ENCODE measurements at places on chromosomes 12 and 14.

DNA sequence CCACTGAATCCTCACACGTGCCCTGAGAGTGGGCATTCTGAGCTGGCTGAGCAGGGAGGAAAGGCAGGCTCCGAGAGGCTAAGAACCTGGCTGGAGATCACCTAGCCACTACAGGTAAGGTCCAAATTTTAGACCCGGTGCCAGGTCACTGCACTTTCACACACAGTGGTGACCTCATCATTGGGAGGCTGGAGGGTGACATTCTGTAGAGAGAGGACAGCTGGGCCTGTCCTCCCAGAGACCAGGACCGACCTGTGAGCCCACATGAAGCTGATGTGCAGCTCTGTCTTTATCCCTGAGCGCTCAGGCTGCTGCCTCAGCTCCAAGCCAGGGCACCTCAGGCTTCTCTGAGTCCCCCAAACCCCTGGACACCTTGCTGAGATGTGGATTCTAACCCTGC is 4.1 kb downstream of the TTC7B start:
- no peak for DNase-seq

DNA sequence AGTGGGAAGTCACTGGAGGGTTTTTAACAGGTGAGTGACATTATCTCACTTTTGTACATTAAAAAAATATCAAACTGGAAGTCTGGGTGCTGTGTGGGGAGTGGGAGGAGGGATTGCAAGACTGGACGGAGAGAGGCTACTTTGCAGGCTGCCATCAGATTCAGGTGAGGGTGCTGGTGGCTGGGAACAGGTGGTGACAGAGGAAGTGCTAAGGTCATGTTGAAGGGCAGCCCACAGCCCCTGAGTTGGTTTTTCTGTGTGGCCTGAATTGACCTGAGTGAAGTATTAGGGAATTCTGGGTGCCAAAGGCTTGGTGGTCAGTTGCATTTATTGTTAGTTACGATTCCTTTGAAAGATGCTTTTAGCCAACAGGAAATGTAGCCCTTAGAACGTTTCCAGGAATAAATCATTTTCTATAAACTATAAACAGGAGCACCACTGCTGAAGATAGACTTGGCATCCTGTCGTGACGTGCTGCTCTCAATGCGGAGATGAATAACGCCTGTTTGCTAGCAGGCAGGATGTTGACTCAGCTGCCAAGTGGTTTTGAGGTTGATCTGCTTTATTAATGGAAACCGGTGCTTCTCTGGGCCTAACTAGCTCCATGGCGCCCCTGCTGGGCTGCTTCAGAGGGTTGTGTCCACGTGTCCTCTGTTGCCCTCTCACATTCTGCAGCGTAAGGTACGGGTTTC is 707.5 kb upstream of the TMEM132C start:
- no peak for DNase-seq

- DNase-seq = no peak
These were observed 191.4 kb downstream of the FOXN3 start for GRCh38 chr14:89225607-89226006.

DNA sequence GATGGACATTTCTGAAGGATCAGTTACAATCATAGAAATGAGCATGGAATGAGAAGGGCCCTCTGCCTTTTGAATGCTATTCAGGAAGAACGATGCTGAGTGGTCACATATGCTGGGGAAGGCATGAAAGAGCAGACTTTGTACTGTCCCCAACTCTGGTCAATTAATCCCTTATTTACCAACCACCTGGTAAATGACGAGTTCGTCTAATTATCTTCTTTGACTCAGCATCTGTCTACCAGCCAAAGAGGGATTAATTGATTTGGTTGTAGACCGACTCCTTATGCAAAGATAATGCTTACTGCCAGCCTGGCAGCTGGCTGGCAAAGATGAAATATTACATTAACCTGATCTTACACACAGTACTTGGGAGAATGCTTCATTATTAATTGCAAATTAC is 152.2 kb downstream of the CHST11 start:
- DNase-seq = no peak

DNA sequence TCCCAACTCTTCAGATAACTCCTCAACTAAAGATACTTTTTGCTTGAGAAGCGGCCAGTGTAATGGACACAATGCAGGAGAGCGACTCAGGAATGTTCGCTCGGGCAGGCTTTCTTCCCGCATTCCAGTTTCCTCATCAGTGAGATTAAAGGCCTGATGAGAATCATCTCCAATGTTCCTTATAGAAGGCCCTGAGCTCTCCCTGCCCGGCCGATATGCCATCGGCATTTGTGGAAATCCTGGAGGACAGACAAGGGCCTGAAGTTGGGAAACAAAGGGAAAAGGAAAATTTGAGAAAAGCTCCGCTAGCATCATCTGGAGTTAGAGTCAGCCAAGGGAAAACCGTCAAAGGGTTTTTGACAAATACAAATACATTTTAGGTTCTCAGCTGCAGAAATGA is 38.0 kb upstream of the FOXN3 start:
- DNase-seq = no peak

DNA sequence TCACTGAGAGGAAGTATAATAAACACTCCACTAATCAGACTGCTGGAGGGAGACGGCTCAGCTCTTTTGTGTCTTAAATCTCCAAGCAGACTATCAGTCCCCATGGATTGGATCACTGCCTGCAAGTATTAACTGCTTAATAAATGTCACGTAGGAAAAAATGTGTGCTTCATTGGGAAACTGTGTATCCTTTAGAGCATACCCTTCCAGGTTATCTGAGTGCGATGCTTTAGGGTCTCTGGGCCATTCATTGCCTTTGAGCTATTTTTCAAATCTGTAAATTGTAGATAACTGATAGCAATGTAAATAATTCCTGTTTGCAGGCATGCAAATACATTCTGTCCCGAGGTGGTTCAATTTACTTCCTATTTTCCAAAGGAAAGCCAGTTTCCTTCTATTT is 45.0 kb upstream of the VASH1 start:
- DNase-seq = no peak

DNA sequence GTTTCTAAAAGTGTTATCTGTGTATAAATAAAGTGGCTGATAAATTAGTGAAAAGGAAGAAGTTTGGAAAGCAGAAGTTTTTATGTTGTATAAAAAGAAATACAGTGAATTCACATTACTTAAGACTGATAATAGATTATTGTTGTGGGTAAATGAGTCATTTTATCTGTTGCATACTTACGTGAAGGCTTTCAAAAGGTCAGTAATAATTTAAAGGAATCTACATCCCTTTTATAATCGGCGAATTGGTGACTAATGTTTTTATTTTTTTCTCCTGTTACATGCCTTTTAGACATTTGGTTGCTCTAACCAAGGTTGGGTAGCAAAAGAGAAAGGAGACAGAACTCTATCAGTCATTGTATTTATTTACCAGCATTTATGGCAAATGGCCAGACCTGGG is 155.9 kb downstream of the SLC41A2 start:
- no peak for DNase-seq

- DNase-seq = no peak
These were observed 723.4 kb upstream of the MDGA2 start for GRCh38 chr14:48398675-48399282.

DNA sequence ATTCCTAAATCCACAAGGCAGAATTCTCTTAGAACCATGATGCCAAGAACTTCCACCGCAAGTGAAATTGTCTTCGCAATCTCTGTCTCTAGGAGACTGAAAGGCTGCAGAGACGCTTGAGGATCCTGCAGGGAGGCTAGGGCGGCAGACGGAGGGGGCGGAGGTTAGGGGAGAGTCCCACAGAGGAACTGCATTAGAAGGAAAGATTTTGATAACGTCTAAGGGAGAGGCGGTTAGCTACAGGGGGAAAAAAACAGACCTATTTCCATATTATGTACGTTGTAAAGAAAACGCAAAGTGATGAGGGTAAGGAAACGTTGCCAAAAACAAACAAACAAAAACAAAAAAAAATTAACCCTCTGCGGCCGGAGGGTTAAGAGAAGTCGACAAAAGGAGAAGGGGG is 595 bp downstream of the KLHL28 start:
- DNase-seq = peak; percentile 37

GRCh38 chr12:29072631-29073030 is 76.4 kb upstream of the FAR2 start:
- no peak for DNase-seq

DNA sequence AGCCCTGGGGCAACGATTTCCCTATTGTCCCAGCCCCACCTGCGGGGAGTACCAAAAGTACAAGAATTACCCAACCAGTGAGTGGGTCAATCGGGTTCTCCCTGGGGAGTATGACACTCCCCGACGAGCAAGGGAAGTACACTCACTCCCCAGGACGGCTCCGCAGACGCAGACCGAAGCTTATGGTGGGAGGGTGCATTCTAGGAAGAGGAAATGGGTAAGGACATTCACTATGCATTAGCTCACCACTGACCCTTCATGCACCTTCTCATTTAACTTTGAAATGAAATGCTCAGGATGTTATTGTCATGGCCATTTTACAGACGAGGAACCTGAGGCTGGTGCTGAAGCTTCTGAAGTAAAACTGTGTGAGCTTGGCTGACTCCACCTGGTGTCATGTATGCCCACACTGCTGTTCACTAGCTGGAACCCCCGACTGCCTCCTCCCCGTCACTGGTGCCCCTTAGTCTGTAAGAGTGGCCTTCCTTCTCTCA is 45.8 kb upstream of the TMED10 start:
- no peak for DNase-seq

GRCh38 chr12:56863789-56864188 is 70.4 kb downstream of the SDR9C7 start:
- no peak for DNase-seq

- DNase-seq = no peak
These were observed 117.6 kb downstream of the CMAS start for GRCh38 chr12:22163594-22163993.

GRCh38 chr14:76354310-76354709 is 21.6 kb upstream of the ESRRB start:
- no peak for DNase-seq

GRCh38 chr14:32468955-32469354 is 139.9 kb downstream of the AKAP6 start:
- no peak for DNase-seq

GRCh38 chr12:110279566-110280375 is 1.3 kb upstream of the ATP2A2 start:
- DNase-seq = no peak

- DNase-seq = no peak
These were observed 130.6 kb upstream of the SINHCAF start for GRCh38 chr12:31456562-31456961.

GRCh38 chr12:124744273-124744640 is 119.4 kb downstream of the SCARB1 start:
- no peak for DNase-seq

- DNase-seq = no peak
These were observed 229.1 kb upstream of the CLEC14A start for GRCh38 chr14:38485026-38485425.

DNA sequence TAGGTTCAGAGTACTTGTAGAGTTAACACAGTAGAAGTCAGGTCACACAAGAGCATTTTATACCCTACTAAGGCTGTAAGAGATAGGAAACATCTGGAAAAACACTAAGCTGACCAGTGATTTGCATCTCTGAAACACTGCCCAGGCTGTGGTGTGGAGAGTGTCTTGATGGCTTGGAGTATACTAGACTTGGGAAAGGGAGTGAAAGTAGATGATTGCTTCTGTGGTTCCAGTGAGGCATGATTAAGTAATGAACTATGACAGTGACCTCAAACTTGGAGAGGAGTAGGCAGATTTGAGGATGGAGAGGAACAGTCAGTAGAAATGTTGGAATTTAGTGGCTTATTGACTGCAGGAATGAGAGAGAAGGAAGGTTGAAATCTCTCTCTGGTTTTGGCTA is 201.2 kb downstream of the FLRT2 start:
- no peak for DNase-seq

DNA sequence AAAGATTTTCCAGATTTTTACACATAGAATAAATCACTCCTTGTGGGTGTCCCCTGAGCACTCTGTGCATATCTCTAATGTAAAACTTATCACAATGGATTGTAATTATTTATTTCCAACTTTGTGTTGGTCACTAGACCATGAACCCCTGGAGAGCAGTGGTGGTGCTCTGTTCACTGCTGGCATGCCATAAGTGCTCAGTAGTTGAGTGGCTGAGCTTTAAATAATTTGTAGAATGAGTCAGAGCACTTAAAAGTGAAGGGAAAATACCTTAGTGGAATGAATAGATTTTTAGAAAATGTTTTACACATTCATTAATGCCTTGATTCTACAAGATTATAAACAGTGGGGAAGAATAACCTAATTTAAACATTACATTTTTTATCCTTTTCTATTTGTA is 6.3 kb downstream of the MGAT4C start:
- DNase-seq = no peak

- no peak for DNase-seq
These were observed 170.4 kb upstream of the FLRT2 start for GRCh38 chr14:85359505-85359904.

DNA sequence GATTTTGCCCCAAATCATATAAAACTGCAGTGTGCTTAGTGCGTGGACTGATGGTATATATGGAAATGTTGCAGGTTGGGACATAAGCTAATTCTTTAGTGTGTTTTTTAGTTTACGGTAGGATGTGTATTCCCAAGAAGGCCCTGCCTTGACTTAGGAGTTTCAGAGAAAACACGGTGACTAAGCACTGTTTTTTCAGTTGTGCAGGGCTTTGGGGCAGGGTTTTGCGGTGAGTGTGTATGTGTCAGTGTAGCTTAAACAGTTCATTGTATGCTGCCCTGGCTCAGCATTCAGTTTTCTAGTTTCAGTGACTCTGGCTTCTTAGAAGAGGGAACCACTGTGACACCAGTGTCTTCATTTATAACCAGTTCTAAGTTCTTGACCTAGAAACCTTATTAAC is 101.2 kb downstream of the AKAP6 start:
- no peak for DNase-seq

DNA sequence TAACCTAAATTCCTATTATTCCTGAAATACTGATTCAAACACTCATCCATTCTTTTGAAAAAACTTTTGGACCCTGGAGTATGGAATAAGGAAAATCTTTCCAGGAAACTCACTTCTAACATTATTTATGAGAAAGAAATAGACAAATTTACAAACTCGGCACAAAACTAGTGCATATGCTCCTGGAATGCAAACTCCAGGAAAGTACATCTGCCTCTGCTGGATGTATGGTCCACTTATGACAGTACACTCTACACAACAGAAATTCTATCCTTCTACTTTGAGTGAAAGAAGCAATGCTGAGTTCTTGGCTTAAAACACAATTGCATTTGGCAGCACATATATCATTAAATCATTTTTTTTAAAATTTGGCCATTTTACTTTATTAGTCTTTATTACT is 700.5 kb upstream of the STXBP6 start:
- no peak for DNase-seq

- no peak for DNase-seq
These were observed 177.9 kb downstream of the PHLDA1 start for GRCh38 chr12:75853626-75854025.
